PC-3 (cell line): ENCODE measurements at places on chromosomes 2 and 18.

DNA sequence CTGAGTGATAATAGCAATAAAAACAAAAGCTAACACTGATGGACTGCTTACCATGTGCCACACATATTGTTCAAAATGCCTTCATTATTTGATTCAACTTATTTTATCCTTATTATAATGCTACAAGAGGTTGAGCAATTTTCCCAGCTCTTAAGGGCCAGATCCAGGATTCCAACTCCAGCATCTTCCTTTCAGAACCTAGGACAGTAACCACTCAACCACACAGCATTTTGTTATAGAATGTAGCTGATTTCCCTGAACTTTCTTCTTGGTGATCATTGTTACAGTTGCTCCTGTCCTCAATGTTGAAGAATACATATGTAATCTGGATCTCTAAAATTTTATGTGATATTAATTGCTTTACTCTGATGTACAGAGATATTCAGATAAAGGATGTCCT, 341.7 kb downstream of the PIK3C3 start:
- no peak for DNase-seq

DNA sequence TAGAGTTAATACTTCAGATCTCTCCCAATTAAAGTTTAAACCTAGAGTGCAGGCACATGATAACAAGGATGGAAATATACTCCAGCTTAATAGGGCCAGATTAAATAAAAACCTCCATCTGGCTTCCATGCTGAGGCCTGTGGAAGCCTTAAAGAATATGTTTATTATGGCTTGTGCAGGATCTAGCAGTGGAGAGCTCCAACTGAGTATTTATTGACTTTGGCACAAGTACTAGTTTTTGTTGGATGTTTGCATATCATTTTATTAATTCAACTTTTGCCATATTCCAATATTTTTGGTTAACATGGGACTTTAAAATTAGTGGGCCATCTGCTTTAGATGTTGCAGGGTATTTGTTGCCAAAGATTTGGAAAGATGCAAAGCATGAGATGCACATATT, 860.4 kb upstream of the SOX11 start:
- no peak for DNase-seq

GRCh38 chr2:118774458-118775133, 72.9 kb downstream of the EN1 start:
- DNase-seq = peak; percentile 60

DNA sequence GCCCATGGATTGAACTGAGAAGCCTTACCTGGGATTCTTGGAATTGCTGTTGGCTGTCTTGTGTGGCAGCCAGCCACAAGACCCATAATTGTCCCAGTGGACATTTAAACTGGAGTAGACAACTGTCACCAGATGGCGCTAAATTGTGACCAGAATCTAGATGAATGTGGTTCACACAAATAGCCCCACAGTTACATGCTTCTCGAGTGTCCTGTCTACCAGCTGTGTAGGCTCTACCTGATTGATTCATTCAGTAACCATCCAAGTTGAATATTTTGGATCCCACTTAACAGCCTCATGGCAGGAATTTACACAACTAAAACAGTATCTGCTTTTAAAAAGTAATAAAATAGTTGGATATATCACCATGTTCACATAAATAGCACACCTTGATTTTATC, 73.2 kb downstream of the MAP4K4 start:
- DNase-seq = peak; percentile 76

- DNase-seq = no peak
These were observed at the start of gene CDK15 for GRCh38 chr2:201806442-201807170. Gene CDK15, plus strand, starts transcription at chr2:201806537. Its CDS starts 128 bp downstream, at chr2:201806665.

- DNase-seq = no peak
These were observed 120.1 kb downstream of the TWIST2 start for GRCh38 chr2:238967978-238968360.

DNA sequence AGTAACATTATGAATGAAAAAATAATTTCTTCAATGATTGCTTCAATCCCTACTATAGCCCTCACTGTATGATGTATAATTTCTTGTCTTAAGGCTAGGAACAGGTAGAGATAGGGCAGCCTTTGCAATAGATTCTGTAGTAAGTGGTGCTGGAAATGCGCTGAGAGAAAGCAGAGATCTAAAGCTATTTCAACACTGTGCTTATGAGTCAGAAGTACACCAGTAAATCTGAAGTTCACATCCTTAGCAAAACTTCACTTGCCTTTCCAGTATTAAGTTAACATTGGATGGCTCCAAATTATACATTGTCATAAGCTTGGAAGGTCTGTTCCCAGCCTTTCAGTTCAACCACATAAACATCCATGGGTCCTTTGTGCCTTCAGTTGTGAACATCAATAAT, 178.2 kb upstream of the EPHA4 start:
- no peak for DNase-seq

- DNase-seq = no peak
These were observed 81.7 kb downstream of the SPRED2 start for GRCh38 chr2:65350651-65351056.

GRCh38 chr18:23912356-23912755, 102.2 kb upstream of the TTC39C start:
- peak; percentile 17 for DNase-seq

DNA sequence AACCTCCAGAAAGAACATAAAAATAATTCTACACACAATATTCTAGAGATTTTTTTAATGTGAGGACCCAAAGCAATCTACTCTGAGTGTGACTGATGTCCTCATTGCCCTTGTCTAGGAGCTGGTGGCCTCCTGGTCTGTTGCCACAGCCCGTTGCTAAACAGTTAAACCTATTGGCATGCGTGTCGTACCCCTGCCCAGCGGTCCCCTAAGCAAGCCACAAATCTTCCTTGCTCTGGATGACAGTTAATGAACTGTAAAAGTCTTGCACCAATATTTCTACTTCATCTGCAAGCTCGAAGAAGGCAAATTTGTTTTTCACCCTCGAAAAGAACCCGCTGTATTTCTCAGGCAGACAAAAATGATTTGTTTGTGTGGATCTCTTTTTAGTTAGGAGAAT, 489.1 kb upstream of the MEX3C start:
- no peak for DNase-seq

- DNase-seq = peak; percentile 78
These were observed 51.3 kb upstream of the NABP1 start for GRCh38 chr2:191626497-191627151.

DNA sequence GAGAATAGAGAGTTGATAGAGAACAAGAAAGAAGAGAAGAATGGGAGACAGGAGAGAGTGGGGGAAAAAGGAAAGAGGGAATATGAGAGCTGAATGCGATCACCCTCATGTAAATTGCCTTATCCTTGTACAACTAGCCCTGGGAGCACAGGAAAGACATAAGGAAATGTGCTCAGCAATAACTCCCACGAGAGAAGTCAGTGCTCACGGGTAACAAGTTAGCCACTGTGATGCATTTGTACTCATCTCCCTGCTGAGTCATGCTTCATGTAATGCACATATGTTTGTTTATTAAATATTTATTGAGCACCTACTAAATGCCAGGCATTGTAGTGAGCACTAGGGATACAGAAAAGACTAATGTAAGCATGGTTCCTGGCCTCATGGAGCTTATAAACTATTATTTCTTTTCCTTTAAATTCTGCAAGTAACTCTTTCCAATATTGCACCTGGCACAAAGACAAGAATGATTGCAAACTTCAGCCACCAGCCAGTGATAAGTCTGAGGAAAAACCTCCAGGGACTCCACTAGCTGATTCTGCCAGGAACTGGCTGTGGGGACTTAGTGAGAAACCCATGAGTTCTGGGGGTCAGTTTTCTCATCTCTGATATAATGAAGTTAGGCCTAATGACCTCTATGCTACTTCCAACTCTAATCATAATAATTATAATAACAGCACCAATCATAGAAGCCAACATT, 124.1 kb downstream of the LNPK start:
- DNase-seq = no peak

DNA sequence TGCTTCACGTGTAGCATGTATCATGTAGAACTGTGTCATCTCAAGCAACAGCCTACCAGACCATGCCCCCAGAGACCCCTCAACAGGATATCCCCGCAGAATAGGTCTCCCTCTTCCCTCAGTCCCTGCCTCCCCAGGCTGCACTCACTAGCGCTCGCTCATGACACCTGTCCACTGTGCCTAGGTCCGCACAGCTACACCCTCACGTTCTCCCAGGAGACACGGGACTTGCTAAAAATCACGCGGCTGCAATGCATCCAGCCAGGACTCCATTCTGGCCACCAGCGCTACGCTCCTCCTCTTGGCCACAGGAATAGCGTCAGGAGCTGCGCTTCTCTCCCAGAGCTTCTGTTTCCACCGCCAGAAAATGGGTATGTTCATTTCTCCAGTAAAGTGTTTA, 2.5 kb downstream of the PXDN start:
- no peak for DNase-seq

DNA sequence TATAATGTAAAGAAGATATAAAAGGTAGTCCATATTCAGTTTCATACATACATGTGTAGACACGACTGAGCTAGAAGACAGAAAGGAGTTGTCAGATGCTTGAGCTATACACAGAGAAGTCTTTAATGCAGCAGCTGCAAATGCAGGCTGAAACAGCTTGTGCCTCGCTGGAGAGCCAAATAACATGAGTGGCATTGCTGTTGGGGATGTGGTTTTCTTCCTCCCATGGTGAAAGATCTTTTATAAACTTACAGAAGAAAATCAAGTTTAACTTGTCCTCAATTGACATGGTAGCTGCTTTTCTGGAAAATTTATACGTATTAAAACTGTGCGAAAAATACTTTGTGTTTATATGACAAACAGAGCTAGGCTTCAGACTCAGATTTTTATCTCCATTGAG, 16.4 kb upstream of the IL1R1 start:
- DNase-seq = no peak

- no peak for DNase-seq
These were observed 2.6 kb downstream of the CDH2 start for GRCh38 chr18:28174181-28174905.

DNA sequence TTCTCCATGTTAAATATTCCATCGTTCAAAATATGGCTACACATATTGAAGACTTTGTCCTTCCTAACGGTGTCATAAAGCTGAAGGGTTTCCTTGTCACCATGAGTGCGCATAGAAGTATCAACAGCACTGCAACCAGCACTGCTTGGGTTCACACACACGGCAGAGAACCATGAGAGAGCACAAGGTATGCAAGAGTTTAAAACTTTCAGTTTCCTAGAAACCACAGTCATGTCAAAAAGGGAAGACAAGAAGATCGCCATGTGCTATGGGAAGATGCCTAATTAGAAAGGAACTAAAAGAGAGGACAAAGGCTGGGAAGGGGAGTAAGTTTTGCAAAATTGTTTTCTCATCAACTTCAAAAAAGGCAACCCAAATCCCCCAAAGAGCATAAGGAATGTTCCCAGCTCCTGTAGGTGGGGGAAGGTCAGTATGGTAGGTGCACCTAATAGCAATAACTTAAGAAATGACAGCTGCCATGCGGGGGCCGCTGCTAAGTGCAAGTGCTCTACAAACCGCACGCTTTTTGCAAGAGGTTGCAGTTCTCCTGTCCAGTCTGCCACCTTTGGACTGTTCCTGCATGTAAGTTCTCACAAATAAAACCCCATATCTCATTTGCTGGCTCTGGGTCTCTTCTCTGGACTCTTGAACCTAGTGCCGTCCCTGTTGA, 136.8 kb downstream of the TMEM163 start:
- no peak for DNase-seq

- DNase-seq = peak; percentile 45
These were observed 97.7 kb downstream of the TWIST2 start for GRCh38 chr2:238945433-238946150.

GRCh38 chr2:134073023-134073422, 180.8 kb upstream of the MGAT5 start:
- no peak for DNase-seq
